ENCODE measurements at places on chromosomes 1 and 21.

GRCh38 chr1:20410503-20410902 is 75.5 kb downstream of the CAMK2N1 start:
- peak; percentile 79 for DNase-seq

- DNase-seq = peak; percentile 53
Measured at GRCh38 chr1:65277605-65278347, 31.6 kb upstream of the DNAJC6 start.

GRCh38 chr1:245258271-245258920 is 103.6 kb downstream of the KIF26B start:
- DNase-seq = peak; percentile 61

DNA sequence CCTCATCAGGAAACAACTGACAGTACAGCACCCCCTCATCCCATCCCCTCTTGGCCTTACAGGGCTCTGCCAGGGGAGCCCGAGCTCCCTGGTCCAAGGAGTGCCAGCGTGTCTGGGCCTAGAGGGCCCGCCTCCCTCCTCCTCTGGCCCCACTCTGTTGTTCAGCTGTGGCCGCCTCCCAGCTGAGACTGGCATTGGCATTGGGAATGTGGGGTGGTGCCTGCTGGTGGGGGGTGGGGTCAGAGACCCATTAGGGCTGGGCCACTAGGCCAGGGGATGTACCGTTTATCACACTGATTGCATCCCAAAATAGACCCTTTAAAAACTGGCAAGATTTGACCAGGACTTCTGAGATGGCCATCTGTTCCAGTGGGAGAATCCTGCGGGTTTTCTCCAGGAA is 1.4 kb downstream of the LDLRAP1 start:
- DNase-seq = peak; percentile 66

GRCh38 chr1:164635803-164636731 is 77.1 kb downstream of the PBX1 start:
- DNase-seq = no peak

DNA sequence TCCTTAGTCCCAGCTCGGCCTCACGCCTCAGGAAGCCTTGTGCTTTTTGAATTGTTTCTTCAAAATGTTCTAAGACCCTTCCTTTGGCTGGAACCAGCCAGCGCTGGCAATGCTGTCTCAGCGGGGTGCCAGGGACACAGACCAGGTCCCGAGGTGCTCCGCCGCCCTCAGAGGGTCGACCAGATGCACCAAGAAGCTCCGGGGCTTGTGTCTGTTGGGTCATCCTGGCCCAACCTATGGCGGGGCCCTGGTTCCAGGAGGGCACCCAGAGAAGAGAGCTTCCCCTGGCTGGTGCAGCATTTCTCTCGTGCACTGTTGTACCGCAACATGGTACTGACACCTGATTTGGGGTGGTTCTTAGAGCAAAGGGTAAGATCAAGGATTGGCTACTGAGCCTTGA is 40.1 kb upstream of the BECN2 start:
- DNase-seq = no peak

DNA sequence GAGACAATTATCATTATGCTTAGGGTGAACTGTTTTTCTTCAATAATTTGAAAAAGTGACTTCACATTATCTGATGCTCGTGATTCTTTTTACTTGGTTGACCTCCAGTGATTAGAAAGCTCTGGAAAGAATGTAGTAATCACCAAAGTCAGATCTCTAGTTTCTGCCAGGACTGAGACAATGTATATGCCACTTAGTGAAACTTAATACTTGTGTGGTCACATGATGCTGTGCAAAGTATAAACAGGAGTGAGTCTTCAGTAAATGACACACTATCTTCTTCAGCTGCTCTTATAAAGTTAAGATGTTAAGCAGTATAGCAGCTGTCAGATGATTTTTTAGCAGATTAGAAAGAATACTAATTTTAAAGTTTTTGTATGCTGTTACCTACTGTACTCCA is 17.2 kb downstream of the VCAM1 start:
- no peak for DNase-seq

DNA sequence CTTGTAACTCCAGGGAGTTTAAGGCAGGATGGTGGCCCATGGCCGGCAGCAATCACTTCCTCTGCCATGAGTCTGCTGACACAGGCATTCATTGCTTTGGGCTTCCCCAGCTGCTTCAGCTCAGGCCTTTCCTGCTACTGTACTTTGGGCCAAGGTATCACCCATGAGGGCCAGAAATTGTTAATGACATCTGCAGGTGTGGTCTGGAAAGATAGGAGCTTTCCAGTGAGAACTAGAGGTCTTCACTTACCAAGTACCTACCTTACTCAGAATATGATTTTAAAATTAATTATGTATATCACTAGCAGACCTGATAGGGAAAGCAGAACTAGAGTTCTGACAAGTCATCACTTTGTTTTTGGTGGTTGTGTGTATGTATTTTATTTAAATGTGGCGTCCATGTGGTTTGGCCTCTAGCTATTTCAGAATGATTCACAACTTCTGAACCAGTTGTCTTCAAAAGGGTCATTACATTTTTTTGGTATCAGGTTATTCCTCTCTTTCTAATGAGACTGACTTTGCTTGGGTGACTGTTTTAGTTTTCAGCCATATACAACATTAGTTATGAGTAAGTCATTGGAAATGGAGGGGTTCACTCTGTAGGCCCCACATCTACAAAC is 2.7 kb downstream of the RGL1 start:
- no peak for DNase-seq

Data from G401 (cell line).